ENCODE measurements at places on chromosomes 3 and 15.

DNA sequence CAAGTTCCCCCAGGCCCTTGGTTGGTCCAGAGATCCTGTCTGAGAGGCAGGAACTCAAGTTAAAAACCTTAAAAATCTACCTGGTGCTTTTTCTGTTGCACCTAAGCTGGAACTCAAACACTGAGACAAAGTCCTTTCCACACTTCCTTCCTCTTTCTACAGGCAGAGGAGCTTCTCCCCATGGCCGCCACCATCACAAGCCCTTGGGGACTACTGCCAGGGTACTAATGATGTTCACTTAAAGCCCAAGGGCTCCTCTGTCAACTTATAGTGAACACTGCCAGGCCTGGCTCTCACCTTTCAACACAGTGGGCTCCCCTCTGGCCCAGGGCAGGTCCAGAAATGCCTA, 26.0 kb downstream of the TM4SF18 start:
- DNase-seq = no peak

GRCh38 chr3:77815467-77815866, 775.6 kb downstream of the ROBO2 start:
- DNase-seq = no peak

DNA sequence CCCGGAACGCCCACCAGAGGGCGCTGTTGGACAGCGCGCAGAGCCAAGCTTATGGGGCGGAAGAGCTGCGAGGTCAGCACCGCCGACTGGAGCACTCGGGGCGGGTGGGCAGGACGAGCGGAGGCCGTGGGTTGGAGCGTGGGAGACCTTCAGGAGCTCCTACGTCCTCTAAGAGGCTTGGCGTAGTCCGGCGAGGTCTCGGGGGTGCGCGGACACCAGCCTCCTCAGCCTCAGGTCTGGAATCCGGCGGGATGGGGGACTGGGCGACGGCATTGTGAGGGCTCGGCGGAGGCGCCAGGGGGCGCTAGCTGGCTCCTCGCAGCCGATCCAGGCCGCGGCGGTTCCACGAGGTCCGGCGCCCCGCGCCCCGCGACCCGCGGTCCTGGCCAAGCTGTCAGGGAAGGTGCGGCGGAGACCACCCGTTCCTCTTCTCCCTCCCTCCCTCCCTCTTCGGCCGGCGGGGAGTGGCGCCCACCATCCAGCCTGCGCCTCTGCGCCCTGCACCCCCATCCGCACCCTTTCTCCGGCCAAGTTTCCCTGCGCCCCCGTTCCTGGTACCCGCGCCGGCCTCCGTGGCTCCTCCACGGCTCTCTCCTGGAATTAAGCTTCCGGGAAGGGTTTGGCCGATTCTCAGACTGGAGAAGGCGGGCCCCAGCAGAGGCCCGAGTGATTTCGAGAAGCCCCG, 24.3 kb upstream of the POLG start:
- no peak for DNase-seq

- no peak for DNase-seq
Measured at GRCh38 chr15:22989576-22990477, 9.7 kb upstream of the CYFIP1 start.

All from cortex of kidney (tissue), 1 donor.